Activated CD4-positive, alpha-beta T cell treated with anti-CD3 and anti-CD28 coated beads for 24 hours (primary cell): ENCODE measurements at places on chromosomes 5 and 9.

DNA sequence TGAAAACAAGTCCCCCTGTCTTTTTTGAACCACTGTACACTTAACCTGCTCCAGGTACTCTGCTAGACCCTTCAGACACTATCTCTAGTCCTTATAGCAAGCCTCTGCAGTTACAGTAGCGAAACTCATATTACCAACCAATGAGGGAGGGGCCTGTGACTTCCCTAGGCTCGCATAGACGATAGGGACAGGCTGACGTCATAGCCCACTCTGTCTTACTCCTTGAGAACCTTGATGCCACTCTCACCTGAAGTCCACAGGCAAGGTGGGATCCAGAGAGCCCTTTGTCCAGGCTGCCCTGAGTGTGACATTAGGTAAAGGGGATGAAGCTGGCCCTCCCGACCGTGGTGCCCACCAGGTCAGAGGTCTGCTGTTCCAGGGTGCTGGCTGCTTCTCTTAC is 65.3 kb downstream of the ACTBL2 start:
- no peak for DNase-seq

DNA sequence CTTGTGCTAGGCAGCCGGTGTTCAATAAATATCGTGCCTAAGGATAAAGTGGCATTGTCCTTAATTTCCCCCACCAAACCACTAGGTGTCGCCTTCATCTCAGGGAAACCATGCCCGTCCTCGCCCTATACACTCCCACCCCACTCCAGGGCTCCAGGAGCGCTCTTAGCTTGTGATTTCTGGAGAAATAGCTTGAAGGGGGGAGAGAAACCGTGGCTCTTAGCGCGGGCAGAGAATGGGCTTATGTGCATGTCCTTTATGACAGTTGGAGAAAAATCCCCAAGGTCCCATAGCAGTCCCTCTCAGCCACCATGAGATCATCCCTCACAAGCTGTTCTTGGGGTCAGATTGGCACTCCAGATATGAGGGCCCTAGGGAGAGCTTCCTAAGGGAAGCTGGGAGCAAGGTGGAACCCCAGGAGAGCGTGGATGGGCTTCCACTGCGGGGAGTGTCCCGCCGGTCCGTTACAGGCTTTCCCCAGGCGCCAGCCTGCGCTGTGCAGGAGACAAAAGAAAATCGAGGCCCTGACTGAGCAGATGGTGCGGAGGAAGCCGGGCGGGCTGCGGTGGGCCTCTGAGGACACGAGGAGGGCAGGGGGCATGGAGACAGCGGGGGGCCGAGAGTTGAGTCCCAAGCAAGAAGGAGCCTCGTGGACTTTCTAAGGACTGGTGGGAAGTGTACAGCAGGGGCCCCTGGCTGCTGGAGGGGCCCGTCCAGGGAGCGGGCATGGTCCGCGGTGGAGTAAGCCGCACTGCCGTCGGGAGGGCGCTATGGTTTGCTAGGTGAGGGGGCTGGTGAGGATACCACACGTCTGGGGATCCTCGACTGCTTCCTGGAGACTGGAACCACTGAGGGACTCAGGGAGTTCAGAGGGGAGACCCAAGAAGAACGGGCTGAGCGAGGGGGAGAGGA is 750 bp upstream of the NPR2 start:
- DNase-seq = peak; percentile 36

DNA sequence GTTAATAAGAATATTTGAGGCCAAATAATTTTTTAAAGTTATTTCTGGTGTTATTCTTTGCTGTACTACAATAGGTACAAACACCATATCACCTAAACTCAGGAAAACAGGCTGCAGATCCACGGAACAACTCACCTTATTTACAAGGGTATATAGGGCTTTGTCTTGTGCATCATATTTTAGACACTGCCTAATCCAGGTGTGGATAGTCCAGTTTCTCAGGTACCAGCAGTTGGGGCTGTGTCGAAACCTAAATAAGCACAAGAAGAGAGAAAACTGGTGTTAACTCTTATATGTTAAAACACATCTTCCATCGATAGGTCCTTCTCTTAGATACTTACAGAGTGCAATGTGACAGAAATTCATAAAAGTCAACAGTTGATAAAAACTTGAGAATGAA is 82.2 kb downstream of the MRPS27 start:
- DNase-seq = no peak

DNA sequence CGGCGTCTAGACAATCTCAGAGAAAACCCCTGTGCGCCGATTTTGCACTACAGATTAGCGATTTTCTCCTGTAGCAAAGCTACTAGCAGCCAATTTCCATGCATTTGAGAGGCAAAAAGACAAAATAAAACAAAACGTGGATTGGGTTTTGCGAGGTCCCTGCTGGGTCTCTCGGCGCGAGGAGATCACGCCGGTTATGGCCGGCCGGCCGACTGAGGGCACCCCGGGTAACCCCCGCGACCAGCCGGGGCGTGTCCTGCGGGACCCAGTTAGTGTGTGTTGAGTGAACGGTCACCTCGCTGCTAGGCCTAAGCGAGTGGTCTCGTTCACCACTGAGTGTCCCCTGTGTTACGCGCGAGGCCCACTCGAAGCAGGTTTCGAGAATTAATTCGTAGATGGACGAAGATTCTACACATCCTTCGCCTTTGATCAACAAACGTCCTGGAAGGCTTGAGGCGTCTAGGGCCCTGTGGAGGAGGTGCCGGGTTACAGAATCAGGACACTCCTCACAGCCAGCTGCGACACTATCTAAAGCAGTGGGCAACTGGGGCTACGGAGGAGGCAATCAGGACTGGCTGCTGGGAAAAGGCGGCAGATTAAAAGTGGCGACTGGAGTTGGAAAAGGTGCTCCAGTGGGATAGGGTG is 764 bp upstream of the VDAC1 start:
- peak; percentile 15 for DNase-seq

- no peak for DNase-seq
These were observed 51.0 kb downstream of the JADE2 start for GRCh38 chr5:134576386-134577021.

- no peak for DNase-seq
These were observed 12.3 kb downstream of the GFPT2 start for GRCh38 chr5:180340856-180341255.

- no peak for DNase-seq
These were observed 26.7 kb upstream of the IRX4 start for GRCh38 chr5:1909346-1909985.

DNA sequence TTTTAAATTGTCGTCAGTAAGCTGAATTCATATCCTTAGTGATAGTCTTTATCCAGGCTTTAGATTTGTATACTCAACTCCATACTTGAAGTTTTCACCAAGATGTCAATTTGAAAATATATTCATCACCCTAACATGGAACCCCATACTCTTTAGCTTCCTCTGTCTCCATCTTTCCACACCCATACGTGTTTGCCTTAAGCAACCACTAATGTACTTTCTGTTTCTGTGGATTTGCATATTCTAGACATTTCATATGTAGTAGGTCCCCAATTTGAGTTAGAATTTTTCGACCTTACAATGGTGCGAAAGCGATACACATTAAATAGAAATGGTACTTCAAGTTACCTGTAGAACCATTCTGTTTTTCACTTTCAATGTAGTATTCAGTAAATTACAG is 65.2 kb downstream of the NSD1 start:
- DNase-seq = no peak

DNA sequence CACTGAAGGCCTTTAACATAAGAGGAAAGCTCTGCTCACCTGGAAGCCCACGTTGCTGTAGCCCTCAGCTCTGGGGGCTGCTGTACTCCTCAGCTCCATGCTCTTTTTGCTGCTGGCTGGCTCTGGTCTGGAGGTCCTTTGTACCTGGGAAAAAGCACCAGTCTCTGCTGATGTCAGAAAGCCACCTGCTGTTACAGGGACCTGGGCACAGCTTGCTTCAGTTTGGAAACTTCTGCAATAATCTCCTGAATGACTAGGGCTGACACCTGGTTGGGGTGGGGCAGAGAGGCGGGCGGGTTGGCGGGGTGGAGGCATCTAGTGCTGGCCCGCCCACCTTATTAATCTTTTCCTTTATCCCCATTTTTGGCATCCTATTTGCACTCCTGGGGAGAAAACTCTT is at the start of gene SLC28A3:
Gene SLC28A3 (minus strand): TSS at position 224 of the 400 bp plus-strand sequence. CDS start 125 bp downstream, at position 99.
- DNase-seq = no peak

GRCh38 chr9:76321195-76321828 is 72.9 kb downstream of the RFK start:
- DNase-seq = no peak
